ENCODE measurements at places on chromosomes 1 and 21. TPM values are rescaled to one million over a fixed set of nuclear protein-coding genes. Genes with fewer than 3 reads are reported as not detected.

Gene ADPRS
- 29.9 TPM for total RNA-seq

Gene AMY1B
- not detected for total RNA-seq

Gene DNALI1
- total RNA-seq: 0.18 TPM

- H3K36me3 ChIP-seq: peaks cover 3% of the 10 kb centered on the region
- peaks cover 28% of the 10 kb centered on the region for H3K4me1 ChIP-seq
- H3K27ac ChIP-seq: no peak overlapping the region
- H3K27me3 ChIP-seq: no peaks in the 10 kb centered on the region
- DNase-seq: no peak
- H3K4me3 ChIP-seq: no peak overlapping the region
These were observed 26.2 kb upstream of the LYST start for GRCh38 chr1:235892734-235893413.

- H3K27ac ChIP-seq: no peak overlapping the region
- H3K4me1 ChIP-seq: no peaks in the 10 kb centered on the region
- no peak for DNase-seq
These were observed 4.0 kb upstream of the PLCH2 start for GRCh38 chr1:2472109-2472508.
